Choroid plexus epithelial cell (primary cell): ENCODE measurements at places on chromosomes 13 and 19.

- DNase-seq, result peak; percentile 60
These were observed 115.1 kb downstream of the KCNRG start for GRCh38 chr13:50130123-50130946.

DNA sequence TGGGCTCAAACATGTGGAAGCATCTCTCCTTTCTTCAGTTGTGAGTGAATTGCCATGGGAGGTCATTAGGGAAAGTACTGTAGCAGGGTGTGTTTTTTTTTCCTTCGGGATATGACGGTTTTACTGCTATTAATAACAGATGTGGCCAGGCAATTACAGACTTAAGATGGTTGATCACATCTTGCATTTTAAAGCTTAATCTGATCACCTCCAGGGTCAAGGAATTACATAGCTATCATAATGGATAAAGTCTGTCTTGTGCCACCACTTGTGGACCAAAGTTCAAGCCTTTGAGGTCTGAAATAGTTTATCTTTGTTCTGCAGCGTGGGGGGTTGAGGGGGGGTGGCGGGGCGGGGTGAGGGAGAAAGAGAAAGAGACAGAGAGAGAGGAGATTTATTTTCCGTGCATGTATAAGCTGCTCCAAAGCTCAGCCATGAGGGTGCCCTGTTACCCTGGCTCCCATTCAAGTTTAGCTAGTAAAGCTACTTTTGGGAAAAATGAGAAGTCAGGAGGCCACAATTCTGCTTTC, 5.5 kb upstream of the SERP2 start:
- peak; percentile 44 for DNase-seq

- DNase-seq, result no peak
These were observed 7.9 kb upstream of the DENND1C start for GRCh38 chr19:6489278-6490061.

- DNase-seq, result peak; percentile 75
These were observed 21.7 kb downstream of the MAU2 start for GRCh38 chr19:19342086-19343015.

- no peak for DNase-seq
These were observed 338.0 kb downstream of the EFNB2 start for GRCh38 chr13:106197496-106197895.

GRCh38 chr19:11982526-11982925, 17.7 kb downstream of the ZNF763 start:
- no peak for DNase-seq

GRCh38 chr13:107864543-107865317, 350.6 kb downstream of the LIG4 start:
- DNase-seq, result peak; percentile 84

- DNase-seq, result no peak
These were observed 735 bp downstream of the BRSK1 start for GRCh38 chr19:55284405-55285058.

DNA sequence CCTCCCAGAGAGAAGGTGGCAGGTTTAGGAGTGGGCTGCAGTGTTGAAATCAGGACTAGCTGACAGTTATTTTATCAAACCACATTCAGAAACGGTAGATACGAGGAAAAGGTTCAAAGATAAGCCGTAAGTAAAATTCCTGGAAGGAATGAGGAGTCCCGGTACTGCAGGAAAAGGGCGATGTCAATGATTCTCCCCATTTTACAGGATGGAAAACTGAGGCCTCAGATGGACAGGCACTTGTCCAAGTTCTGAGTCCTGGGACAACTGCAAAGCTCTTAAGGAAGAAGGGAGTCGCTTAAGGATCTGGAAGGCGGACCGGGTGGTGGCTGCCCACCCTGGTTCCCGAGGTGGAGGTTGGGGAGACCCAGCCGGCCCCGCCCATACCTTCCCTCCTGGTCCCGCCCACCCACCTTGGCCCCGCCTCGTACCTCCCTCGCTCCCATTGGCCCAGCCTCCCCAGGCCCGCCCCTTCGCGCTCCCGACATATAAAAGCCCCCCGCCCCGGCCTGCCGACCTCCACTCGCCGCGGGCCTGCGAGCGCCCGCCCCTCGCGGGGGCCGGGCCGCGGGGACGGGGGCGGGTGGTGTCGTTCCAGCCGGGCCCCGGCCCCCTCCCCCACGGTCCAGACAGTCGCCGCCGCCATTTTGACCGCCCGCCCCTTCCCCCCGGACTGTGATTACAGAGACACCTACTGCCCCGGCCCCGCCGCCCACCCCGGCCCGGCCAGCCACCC, 603 bp downstream of the RFX1 start:
- peak; percentile 93 for DNase-seq

- DNase-seq, result no peak
These were observed 85.1 kb downstream of the TNFRSF19 start for GRCh38 chr13:23655321-23655720.
